ENCODE measurements at places on chromosomes 7 and 10. TPM values are rescaled to one million over a fixed set of nuclear protein-coding genes. Genes with fewer than 3 reads are reported as not detected.

NUPR2 gene
- not detected for total RNA-seq

DNA sequence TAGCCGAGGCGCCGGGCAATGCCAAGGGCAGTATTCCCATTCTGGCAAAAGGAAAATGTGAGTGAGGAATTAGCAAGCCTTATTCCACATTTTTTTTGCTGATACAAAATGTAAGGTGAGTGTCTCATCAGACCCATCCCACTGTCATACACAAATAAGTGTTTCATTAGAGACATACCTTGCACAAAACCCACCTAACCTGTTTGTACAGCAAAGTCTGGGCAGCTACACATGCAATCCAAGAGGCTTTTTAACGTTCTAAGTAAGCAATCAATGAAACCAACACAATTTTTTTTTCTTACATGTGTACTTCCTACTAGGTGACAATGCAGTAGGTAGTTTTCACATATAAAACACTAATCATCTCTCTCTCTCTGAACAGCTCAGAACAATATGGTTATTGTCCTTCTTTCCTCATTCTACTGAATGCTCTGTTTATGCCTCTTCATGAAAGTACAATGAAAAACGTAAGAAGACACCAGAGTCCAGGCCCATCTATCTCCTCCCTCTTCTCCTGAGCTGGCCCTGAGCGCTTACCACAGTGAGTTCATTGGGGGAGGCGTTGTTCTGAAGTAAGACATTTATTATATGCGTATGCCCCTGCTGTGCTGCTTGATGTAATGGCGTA lies 217.2 kb downstream of the ANK3 start:
- DNase-seq, result no peak

DNA sequence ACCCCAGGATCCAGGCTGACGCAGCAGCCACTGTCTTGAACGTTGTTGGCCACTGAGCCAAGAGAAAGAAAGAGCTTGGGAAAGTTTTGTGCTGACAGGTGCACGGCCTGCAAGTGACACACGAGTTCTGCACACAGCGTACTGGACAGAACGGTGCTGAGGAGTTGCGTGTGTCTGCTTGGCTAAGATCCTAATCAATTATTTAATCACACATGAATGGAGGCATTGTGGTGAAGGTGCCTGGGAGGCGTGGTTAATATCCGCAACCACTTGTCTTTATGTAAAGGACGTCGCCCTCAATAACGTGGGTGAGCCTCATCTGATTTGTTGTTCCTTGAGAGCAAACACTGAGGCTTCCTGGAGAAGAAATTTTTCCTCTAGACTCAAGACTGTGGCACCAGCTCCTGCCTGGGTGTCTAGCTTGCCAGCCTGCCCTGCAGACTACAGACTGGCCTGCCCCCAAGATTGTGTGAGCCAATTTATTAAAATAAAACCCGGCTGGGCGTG lies 16.6 kb upstream of the GNA12 start:
- no peak for DNase-seq

- no peak for DNase-seq
Observed at GRCh38 chr7:158020706-158021095, 566.9 kb downstream of the PTPRN2 start.

PGAM2 gene
- total RNA-seq, result 0.85 TPM

DNA sequence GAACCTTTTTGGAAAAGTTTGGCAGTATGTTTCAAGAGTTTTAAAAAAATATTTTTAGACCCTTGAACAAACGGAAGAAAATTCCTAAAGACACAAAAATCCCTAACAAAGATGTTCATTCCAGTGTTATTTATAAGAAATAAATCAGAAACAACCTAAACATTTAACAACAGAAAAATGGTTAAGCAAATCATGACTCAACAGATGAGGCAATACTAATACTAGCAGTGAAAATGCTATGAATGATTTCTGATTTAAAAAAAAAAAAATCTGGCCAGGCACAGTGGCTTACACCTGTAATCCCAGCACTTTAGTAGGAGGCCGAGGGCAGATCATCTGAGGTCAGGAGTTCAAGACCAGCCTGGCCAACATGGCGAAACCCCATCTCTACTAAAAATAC lies 61.0 kb downstream of the ARHGAP12 start:
- DNase-seq, result no peak
